ENCODE measurements at places on chromosomes 1 and 21.

GRCh38 chr1:209770636-209771415, 13.5 kb downstream of the C1orf74 start:
- no peak for DNase-seq

DNA sequence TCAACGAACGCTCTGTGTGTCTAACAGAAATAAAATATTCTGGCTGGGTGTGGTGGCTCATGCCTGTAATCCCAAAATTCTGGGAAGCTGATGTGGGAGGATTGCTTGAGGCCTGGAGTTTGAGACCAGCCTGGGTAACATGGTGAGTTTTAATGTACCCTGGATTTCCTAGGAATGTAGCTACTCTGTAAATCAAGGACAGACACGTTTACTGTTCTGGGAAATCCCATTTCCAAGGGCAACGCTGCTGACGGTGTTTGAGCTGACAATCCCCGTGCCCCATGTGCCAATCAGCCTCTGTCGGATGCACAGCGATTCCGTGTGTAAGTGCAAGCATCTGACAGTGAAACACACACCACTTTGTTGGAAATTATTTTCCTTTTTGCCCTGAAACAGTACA, 8.0 kb downstream of the CORT start:
- no peak for DNase-seq

DNA sequence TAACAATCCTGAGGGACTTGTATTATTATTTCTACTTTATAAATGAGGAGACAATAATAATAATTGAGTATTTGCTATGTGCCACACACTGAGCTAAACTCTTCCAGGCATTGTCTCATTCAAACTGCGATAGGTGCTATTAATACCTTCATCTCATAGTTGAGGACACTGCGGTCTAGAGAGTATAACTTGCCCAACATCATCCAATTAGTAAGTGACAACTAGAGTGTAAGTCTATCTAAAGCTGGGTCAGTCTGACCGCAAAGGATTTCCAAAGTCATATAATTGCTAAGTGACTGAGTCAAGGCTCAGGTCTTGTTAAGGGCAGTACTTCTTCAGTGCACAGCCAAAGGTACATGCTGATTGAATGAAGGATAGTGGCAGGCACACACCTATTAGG, 9.7 kb downstream of the BCL9 start:
- DNase-seq = no peak

GRCh38 chr1:35555212-35555584, 2.0 kb downstream of the KIAA0319L start:
- no peak for DNase-seq

DNA sequence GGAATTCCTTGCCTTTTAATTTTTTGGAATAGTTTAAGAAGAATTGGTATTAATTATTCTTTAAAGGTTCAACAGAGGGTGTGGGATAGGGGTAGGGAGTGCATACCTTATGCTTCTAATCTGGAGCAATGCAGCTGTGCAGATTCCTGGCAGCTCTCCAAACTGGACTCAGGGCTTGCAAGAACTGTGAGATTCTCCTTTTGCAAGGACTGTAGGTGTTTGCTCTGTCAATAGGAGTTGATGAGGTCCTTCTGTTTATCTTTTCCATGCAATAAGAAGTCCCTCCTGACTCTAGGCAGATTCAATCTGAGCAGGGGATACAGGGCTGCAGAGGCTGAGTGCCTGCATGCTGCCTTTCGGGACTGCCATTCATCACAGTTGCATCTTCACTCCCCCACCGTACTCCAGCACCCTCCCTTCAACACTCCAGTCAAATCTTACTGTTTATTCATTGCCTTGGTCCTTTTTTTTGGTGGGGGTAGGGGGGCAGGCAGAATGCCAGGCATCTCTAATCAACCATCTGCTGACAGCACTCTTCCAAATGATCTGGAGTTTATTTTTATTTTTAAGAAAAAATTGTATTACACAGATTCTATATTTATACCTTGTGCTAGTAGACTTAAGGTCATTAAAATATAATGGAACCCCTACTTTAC, 122.3 kb downstream of the DISC1 start:
- DNase-seq = no peak

DNA sequence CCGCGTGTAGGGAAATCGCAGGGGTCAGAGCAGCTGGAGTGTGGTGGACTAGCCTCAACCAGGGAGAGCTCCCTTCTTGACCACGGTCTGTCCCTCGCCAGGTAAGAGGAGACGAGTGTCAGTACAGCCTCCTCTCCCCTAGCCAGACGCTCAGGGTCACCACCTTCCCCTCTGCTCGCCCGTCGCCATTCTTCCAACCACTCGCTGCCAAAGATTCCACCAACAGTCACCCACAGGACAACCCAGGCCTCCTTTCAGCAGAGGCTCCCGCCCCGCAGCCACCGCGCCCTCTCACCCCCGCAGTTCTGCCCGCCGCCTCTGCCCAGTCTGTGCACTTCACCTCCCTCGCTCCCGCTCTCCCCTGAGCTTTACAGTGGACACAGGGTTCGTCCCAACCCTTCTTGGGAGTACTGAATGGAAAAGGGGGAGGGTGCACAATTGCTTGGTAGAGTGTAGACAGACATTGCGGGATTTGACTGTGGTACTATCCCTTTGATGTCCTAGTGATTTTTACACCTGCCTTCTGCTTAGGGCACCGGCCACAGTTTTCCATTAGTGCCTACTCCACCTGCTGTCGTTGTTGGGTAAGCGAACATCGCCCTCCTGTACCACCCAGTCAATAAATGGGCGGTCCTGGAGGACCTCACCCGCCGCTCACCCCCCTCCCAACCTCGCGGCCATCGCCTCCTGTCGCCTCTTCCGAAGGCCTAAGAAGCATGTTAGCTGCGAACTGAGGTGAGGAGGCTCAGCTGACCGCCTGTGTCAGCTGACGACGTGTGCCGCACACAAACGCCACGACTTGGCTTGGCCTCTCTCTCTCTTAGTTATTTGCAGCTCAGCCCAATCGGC, 9.2 kb upstream of the NBPF11 start:
- DNase-seq = no peak

- DNase-seq = peak; percentile 59
These were observed 7.8 kb downstream of the CASZ1 start for GRCh38 chr1:10788592-10789006.

GRCh38 chr1:56526571-56527174, 52.7 kb downstream of the PLPP3 start:
- no peak for DNase-seq

DNA sequence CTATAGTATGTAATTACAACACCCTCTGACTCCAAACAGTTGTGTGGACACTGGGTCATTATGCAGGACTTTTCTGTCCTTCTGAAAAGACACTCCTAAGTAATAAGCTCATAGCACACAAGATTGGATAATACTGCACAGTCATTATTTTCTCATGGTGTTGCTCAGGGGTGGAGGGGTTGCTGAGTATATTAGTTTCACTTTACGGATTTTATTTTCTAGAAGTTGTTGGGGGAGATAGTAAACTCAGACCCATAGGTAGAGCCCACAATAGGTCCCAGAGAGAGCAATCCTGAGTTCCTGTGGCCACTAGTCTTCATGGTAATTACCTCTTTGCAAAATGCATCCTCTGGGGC, 53.4 kb downstream of the DUSP10 start:
- DNase-seq = no peak

DNA sequence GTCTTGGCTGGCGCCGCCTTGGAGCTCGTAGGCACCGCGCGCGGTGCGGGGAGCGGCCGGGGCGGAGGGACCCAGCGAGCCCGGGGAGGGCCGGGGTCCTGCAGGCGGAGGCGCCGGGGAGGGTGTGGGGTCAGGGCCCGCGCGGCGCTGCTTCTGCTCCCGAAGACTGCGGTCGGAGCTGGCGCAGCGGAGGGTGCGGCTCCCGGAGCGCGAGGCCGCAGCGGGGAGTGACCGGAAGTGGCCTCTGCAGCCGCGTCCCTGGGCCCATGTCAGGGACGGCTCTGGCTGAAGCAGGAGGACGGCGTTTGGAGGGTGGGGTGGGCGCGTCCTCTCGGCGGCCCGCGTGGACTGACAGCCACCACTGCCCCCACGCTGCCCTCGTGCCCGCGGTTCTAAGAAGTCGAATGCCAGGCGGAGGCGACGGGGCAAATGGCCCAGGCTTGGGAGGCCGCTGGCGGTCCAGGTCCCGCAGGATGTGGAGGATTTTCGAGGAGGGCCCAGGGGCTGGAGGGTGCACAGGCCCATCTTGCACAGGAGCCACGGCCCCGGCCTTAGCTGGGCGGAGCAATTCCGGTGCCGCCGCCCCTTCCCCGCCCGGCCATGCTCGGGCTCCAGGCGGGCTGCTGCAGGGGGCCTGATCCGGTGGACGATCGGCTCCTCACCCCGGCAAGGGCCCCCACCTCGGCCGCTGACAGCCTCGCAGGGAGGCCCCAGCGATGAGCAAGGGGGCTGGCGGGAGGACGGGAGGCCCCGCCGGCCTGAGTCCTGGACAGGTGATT, 7.7 kb upstream of the ZNF669 start:
- DNase-seq = peak; percentile 85

- no peak for DNase-seq
These were observed 35.2 kb downstream of the JUN start for GRCh38 chr1:58748666-58749065.

DNA sequence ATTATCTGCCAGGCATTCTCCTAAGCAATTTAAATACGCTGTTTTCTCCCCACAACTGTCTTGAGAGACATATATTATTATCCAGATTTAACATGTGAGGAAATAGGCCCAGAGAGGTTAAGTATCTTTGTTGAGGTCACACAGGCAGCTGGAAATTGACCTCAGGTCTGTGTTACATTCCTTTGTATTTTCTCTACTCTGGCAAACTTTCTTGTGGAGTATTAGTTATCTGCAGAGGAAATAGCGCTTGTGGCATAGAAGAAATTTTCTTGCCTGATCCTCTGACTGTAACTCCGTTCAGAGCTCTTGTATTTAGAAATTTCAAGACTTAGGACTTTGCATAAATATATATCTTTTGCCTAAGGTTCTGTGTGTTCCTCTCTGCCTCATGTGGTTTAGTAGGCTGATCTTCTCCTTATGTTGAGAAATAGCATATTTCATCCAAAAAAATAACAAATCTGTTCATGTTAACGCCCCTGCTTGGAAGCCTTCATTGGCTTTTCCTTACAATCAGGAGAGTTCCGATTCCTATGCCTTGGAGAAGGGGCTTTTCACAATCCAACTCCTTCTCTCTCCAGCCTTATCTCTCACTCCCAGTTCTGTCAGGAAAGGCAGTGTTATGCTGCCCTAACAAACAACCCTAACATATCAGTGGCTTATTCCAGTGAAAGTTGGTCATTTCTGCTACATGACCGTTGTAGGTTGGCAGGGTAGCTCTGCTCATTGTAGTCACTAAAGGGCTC, 2.5 kb upstream of the JUN start:
- DNase-seq = no peak

- DNase-seq = no peak
These were observed 5.8 kb upstream of the IKBKE start for GRCh38 chr1:206464456-206464964.

- no peak for DNase-seq
These were observed 31.1 kb downstream of the EDARADD start for GRCh38 chr1:236425031-236425663.

DNA sequence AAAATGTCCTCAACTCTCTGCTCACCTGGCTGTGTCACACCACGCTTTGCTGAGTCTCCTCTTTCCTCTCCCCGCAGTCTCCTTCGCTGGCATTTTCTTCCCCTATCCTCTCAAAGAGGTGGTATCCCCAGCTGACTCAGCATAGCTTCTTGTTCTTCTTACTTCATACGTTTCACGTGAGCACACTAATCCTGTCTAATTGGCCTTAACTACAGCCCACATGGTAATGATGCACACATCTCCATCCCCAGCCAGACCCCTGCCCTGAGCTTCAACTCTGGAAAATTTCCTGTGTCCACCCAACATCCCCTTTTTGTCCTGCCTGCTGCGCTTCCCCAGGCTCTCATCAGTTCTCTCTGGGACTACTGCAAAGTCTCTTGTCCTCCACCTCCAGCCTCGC, 169.8 kb downstream of the TTLL7 start:
- no peak for DNase-seq

DNA sequence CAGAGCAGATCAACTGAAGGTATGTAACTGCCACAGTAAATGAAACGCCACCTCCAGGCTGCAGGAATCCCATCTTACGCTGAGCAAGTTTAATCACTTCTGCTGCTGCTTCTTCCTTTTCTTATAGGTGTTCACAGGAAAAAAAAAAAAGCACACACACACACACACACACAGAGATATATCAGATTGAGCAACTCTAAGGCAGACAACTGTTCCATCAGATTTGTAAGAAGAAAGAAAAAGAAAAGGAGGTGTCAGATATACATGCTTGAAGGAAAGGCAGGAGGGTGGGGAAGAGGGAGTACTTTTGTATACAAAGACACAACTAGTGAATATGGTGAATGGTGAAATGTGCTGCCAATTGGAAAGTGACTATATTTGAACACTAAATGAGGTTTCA, 28.6 kb downstream of the DSTYK start:
- no peak for DNase-seq
